ENCODE measurements at places on chromosomes 16 and 17. TPM values are rescaled to one million over a fixed set of nuclear protein-coding genes. Genes with fewer than 3 reads are reported as not detected.

G6PC1 gene
- not detected for polyA plus RNA-seq

NPIPB2 gene
- 1.9 TPM for polyA plus RNA-seq

C17orf100 gene
- polyA plus RNA-seq, result 1.7 TPM

DNA sequence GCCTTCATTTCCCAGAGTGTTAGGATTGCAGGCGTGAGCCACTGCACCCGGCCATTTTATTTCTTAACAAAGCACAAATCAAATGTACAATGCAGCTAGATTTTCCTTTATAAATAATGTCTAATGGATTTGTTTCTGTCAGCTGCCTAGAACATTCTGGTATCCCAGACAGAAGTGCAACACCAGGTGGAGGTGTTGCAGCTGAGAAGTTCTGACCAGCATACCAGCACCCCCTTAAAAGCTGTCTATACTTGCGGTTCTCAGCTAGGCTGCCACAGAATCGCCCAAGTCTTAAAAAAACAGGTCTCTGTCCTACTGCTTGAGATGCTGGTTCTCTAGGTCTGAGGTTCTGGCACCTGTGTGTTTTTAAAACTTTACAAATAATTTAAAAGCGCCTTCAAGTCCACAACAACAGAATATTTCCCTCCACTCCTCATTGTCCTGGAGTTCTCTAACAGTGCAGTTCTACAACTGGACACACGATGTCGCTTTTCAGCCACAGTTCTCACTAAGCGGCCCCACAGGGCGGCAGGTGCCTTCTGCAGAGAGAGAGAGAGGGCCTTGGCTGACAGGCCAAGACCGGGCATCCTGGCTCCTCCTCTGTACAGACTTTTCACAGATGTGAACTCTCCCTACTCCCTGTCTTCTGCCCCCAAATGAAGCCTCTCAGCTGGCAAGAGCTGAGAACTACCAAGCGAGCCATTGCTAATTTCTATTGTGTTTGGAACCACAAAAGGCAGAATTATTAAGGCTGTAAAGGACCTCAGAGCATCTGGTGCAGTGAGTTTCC, 32.6 kb upstream of the MEOX1 start:
- H3K4me1 ChIP-seq, result no peaks in the 10 kb centered on the region
- DNase-seq, result peak; percentile 81
- H3K4me3 ChIP-seq, result no peak overlapping the region
- no peak overlapping the region for H3K27ac ChIP-seq
- H3K27me3 ChIP-seq, result no peaks in the 10 kb centered on the region
- H3K36me3 ChIP-seq, result no peaks in the 10 kb centered on the region

DNA sequence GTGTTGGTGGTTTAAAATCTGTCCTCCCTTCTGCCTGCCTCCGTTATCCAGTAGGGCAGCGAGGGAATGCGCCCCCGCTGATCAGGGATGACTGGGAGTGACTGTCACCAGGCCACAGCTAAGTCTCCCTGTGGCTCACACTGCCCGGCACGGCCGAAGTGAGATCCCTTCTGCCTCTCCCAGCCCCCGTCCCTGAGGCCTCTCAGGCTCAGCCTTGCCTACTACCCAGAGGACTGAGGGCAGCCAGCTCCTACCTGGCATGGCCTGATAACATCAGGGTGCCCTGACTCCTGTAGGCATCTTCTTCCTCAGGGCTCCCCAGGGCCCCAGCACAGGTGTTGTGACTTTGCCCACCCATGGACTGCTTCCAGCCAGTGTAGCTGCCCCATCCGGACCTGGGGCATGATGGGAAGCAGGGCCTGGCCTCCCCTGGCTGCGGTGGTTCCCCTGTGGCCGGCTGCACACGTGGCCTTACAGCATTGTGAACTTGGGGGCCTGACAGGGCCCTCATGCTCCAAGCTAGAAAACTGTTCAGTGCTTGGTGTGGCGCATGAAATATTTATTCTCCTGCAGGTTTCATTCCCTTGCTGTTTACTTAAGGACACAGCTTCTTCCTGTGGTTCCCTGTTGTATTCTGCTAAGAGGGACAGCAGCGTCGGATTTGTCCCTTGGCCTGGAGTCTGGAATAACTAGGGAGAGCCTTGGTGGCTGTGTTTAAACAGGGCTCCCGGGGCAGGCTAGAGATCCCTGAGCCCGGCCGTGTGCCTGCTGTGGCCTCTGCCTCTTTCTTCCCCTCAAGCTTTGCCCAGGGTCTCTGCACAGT, 30.0 kb downstream of the GINS2 start:
- H3K4me1 ChIP-seq, result peaks cover 43% of the 10 kb centered on the region
- peaks cover 99% of the 10 kb centered on the region for H3K36me3 ChIP-seq
- no peak for DNase-seq
- H3K4me3 ChIP-seq, result no peak overlapping the region

DNA sequence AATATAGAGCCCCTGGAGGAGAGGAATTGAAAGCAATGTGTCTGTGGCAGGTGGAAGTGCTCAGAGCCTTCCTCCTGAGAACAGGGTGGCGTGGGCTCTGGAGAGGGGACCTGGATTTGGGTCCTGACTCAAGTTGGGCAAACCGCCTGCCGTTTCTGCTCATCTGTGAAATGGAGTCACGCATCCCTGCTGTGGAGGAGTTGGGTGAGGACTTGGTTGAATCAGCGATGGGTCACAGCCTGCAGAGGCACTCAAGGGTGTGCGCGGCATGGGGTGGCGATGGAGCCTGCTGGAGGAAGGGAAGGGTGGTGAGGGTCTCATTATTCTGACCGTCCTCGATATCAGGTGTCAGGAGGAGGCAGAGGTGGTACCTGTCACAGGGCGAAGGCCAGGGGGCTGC, 3.1 kb downstream of the ADAD2 start:
- H3K27ac ChIP-seq, result no peak overlapping the region
- H3K27me3 ChIP-seq, result peaks cover 76% of the 10 kb centered on the region
- H3K4me1 ChIP-seq, result peaks cover 43% of the 10 kb centered on the region
- H3K36me3 ChIP-seq, result no peaks in the 10 kb centered on the region
- no peak overlapping the region for H3K4me3 ChIP-seq

DNA sequence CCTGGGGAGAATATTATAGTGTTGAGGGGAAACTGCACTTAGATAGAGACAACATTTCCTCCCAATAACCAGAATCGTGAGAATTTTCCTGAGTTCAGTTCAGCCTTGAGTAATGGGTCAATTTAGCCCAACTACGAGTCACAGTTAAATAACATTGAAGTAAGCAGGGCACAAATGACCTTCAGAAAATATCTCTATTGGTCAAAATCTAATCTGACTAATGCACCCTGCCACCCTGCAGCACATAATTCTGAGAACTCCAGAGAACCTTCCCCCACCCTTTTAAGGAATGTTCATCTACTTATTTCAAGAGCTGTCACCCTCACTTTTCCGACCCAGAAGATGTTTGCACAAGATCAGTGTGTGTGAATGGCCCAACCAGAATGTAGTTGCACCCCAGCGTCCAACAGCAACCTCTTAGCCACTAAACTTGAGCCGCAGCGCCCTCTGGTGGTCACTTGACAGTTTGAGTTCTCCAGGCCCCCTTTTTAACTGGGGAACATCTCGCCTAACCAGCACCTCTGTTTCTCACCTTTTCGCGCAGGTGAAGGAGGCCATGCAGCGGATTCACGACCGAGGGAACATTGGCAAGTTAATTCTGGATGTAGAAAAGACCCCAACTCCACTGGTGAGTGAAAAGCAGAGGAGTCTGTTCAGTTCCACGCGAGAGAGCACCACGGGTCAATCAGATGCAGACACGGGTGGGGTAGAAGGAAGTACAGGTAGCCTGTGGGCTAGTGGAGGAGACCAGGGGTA, 50.9 kb upstream of the CLEC3A start:
- no peaks in the 10 kb centered on the region for H3K4me1 ChIP-seq
- no peaks in the 10 kb centered on the region for H3K27me3 ChIP-seq
- H3K36me3 ChIP-seq, result no peaks in the 10 kb centered on the region
- no peak overlapping the region for H3K4me3 ChIP-seq

DNA sequence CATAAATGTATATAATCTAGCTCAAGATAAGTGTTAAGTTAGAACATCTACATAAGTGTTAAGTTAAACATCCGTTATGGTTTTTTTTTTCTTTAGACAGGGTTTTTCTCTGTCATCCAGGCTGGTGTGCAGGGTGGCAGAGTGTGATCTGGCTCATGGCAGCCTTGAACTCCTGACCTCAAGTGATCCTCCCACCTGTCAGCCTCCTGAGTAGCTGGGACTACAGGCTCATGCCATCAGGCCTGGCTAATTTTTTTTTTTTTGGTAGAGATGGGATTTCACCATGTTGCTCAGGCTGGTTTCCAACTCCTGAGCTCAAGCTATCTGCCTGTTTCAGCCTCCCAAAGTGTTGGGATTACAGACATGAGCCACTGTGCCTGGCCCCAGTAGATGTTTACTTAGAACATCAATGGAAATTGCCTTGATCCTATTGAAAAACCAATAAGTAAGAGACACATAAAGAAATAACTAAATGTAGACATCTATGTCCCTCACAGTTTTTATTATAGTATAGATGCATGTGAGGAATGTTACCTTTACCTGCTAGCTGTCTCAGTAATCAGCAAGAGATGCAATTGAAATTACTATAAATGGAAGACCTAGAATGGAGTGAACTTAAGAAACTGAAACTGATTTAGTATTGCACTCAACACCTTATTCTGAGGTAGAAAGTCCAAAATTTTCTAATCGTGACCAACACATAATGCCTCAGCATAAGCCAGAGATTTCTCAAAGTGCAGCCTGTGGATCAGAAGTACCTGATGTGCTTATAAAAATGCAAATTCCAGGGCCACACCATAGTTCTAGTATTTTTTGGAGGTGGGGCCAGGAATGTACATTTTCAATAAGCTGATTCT, 5.5 kb upstream of the FAM20A start:
- H3K4me3 ChIP-seq, result no peak overlapping the region
- H3K27ac ChIP-seq, result no peak overlapping the region
- no peaks in the 10 kb centered on the region for H3K36me3 ChIP-seq
- H3K4me1 ChIP-seq, result no peaks in the 10 kb centered on the region
- no peaks in the 10 kb centered on the region for H3K27me3 ChIP-seq

DNA sequence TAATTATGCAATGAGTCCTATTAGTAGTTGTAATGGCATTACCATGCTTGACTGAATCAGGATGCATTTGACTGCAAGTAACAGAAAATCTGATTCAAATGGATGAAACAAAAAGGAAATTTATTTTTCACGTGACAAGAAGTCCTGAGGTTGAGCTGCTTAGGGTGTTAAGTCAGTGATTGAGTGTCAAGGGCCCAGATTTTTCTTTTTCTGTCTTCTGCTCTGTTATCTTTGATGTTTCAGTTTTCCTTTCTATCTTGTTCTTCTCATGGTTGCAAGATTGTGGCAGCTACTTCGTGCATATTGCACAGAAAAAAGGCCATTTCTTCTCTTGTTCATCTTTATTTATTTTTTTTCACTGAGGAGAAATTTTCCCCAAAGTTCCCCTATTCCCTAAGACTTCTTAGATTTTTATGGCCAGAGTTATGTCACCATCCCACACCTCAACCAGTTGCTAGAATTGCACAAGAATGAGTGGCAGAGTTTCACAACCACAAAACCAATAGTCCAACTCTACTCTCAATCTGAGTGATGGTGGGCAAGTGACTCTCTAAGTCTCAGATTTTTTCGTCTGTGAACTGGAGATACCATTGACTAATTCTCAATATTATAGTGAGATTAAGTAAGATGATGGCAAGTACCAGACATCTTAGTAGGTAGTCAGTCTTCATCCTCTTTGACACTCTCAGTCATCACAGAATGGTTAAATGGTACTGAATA, 15.7 kb upstream of the GPR139 start:
- H3K4me3 ChIP-seq, result no peak overlapping the region
- H3K4me1 ChIP-seq, result peaks cover 7% of the 10 kb centered on the region
- H3K27me3 ChIP-seq, result no peaks in the 10 kb centered on the region
- no peak for DNase-seq

DNA sequence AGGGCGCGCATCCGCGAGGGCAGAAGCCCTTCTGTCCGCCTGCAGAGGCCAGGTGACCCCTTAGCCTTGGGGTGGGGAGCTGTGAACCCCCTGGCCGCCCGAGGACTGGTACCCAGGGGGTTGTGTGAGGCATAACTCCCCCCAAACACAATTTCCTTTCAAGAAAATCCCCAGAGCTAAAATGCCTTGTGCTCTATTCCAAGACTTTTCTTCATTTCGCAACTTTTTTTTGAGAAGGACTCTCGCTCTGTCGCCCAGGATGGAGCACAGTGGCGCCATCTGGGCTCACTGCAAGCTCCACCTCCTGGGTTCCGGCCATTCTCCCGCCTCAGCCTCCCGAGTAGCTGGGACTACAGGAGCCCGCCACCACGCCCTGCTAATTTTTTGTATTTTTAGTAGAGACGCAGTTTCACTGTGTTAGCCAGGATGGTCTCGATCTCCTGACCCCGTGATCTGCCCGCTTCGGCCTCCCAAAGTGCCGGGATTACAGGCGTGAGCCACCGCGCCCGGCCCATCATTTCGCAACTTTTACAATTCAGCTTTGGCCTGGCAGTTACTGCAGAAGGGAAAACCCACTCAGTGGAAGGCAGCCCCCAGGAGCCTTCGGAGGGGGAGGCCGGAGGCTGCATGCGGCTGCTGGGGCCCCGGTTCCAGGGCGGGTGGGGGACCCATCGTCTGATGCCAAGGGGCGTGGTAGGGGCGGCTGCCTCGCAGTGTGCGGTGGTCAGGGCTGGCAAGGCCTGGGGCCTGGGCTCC, 963 bp upstream of the APRT start:
- H3K4me3 ChIP-seq, result peak overlapping the region; percentile 64
- peak overlapping the region; percentile 94 for H3K27ac ChIP-seq
- peak; percentile 76 for DNase-seq

- H3K27ac ChIP-seq, result no peak overlapping the region
- H3K36me3 ChIP-seq, result no peaks in the 10 kb centered on the region
- no peak overlapping the region for H3K4me3 ChIP-seq
- DNase-seq, result no peak
These were observed 36.6 kb upstream of the EMP2 start for GRCh38 chr16:10616756-10617640.

GRCh38 chr17:48543854-48544348, 1.0 kb downstream of the HOXB2 start:
- no peaks in the 10 kb centered on the region for H3K27me3 ChIP-seq
- no peak for DNase-seq
- H3K4me3 ChIP-seq, result peak overlapping the region; percentile 90
- H3K36me3 ChIP-seq, result peaks cover 25% of the 10 kb centered on the region
- H3K27ac ChIP-seq, result peak overlapping the region; percentile 95
- peaks cover 21% of the 10 kb centered on the region for H3K4me1 ChIP-seq

- H3K4me3 ChIP-seq, result no peak overlapping the region
- DNase-seq, result no peak
These were observed 6.3 kb upstream of the SREBF1 start for GRCh38 chr17:17843096-17843495.

Data from K562 (cell line).